Heart right ventricle (tissue), 16 donors: ENCODE measurements at places on chromosomes 6 and 20.

- DNase-seq = no peak
Observed at GRCh38 chr6:1495344-1495743, 106.0 kb downstream of the FOXF2 start.

DNA sequence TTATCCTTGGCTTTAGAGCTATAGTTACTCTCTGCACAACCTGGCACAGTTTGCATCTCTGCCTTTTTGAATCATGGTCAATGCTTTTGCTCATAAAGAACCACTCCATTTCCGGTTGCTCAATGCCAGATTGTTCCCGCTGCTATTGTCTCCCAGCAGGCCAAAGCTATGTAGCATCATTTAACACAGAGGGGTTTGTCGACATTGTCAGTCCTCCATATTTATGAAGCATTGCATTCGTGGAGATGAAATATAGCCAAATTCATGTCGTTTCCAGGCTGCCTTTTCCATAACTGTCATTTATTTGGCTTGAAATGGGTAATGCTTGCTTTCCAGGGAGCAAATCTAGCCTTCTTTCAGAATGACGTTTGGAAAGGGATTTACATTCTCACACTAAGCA lies 598.8 kb downstream of the EPHA7 start:
- no peak for DNase-seq

DNA sequence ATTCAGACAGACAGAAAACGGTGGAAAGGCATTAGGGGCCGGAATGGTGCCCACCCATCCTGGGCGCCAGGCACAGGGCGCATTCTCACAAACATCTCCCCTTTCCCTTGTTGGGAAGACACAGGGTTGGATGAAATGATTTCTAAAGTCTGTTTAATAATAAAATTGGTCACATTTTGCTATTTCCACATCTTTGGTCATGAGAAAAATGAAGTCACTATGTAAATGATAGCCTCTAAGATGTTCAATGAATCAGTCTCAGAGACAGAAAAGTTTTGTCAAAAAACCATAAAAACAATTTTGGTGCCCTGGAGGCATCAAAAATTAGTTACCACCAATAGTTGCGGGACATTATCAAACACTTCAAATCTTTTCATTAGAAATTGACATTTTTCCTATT lies 40.7 kb downstream of the PRR18 start:
- no peak for DNase-seq

DNA sequence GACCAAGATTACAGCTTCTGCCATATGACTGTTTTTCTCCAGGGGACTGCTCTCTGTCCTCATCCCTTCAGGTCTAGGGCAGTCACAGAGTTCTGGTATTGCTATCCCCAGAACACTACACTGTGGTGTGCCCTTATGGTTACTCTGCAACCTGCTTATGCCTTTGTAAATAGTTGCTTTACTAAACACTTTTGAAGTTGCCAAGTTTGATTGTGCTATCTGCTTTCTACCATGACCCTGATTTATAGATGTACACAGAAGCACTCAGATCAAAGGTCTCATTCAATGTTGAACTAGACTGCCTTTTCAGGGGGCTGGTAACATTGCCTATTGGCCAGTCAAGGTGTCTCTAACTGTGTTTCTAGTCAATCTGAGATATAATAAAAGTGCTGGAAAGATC lies 794.7 kb downstream of the DHX35 start:
- no peak for DNase-seq
